GM23248 (cell line): ENCODE measurements at places on chromosomes 3 and 15. TPM values are rescaled to one million over a fixed set of nuclear protein-coding genes. Genes with fewer than 3 reads are reported as not detected.

EXOG gene
- 6.4 and 8.6 TPM in 2 replicates for total RNA-seq

DPPA4 gene
- not detected in 2 replicates for total RNA-seq

ISLR2 gene
- total RNA-seq: not detected in 2 replicates

ISLR gene
- 110 and 127 TPM in 2 replicates for total RNA-seq

OR5K4 gene
- total RNA-seq: not detected in 2 replicates

FOXB1 gene
- not detected in 2 replicates for total RNA-seq

CPA3 gene
- total RNA-seq: not detected in 2 replicates

GOLGA8R gene
- 0.65 and 1.0 TPM in 2 replicates for total RNA-seq

EXD1 gene
- total RNA-seq: not detected in 2 replicates

CNTN6 gene
- total RNA-seq: not detected in 2 replicates

SLC22A13 gene
- total RNA-seq: 0.38 and 0.86 TPM in 2 replicates

UROC1 gene
- total RNA-seq: not detected in 2 replicates

ERC2 gene
- total RNA-seq: not detected in 2 replicates

LMAN1L gene
- not detected in 2 replicates for total RNA-seq

PKM gene
- total RNA-seq: 2,534 and 2,557 TPM in 2 replicates

REC114 gene
- not detected in 2 replicates for total RNA-seq

SCAMP5 gene
- 1.0 and 4.0 TPM in 2 replicates for total RNA-seq

TRMT10C gene
- total RNA-seq: 20.7 and 22.5 TPM in 2 replicates

FBXO40 gene
- not detected in 2 replicates for total RNA-seq

CNBP gene
- total RNA-seq: 224 and 240 TPM in 2 replicates

SQOR gene
- 19.7 and 22.0 TPM in 2 replicates for total RNA-seq

DHX36 gene
- total RNA-seq: 16.3 and 22.5 TPM in 2 replicates

EPB42 gene
- total RNA-seq: not detected in 2 replicates

GMNC gene
- total RNA-seq: not detected in 2 replicates

NEK10 gene
- 7.6 and 9.5 TPM in 2 replicates for total RNA-seq

C3orf85 gene
- not detected in 2 replicates for total RNA-seq

GOLGA8Q gene
- total RNA-seq: 0.76 TPM in 1 of 2 replicates, not detected in the other

IMPG2 gene
- 0.11 TPM in 1 of 2 replicates, not detected in the other for total RNA-seq

CAMK1 gene
- 26.9 and 30.6 TPM in 2 replicates for total RNA-seq

IDH2 gene
- 58.3 and 67.7 TPM in 2 replicates for total RNA-seq

DOCK3 gene
- 0.43 and 0.51 TPM in 2 replicates for total RNA-seq

RTP4 gene
- total RNA-seq: 1.4 and 1.9 TPM in 2 replicates

LRRFIP2 gene
- total RNA-seq: 77.7 and 83.8 TPM in 2 replicates

ACAN gene
- not detected in 2 replicates for total RNA-seq

PLIN1 gene
- total RNA-seq: not detected in 2 replicates

GOLGA6B gene
- total RNA-seq: not detected in 2 replicates

FETUB gene
- not detected in 2 replicates for total RNA-seq

HEG1 gene
- total RNA-seq: 116 and 137 TPM in 2 replicates

CYP1A1 gene
- not detected in 2 replicates for total RNA-seq

SEMA4B gene
- 3.2 and 3.6 TPM in 2 replicates for total RNA-seq

IL17RE gene
- 0.51 and 5.5 TPM in 2 replicates for total RNA-seq

RPUSD2 gene
- 10.5 and 12.8 TPM in 2 replicates for total RNA-seq

SEMA3B gene
- 8.8 and 13.3 TPM in 2 replicates for total RNA-seq

ANKRD34C gene
- total RNA-seq: not detected in 2 replicates

GLDN gene
- 0.25 and 2.8 TPM in 2 replicates for total RNA-seq

THSD4 gene
- 50.6 and 58.9 TPM in 2 replicates for total RNA-seq

EPHB1 gene
- 0.43 and 1.6 TPM in 2 replicates for total RNA-seq

PCOLCE2 gene
- 46.4 and 69.2 TPM in 2 replicates for total RNA-seq

SPATA12 gene
- total RNA-seq: not detected in 2 replicates

GRM7 gene
- not detected in 2 replicates for total RNA-seq

CCK gene
- total RNA-seq: 0.97 TPM in 1 of 2 replicates, not detected in the other

TEX264 gene
- 77.9 and 89.8 TPM in 2 replicates for total RNA-seq

EAF1 gene
- total RNA-seq: 16.9 and 20.9 TPM in 2 replicates
